ENCODE measurements at places on chromosomes 16 and 17.
A peak's percentile ranks its signal among the peaks of the same experiment; 100 is the strongest.

GRCh38 chr17:80761110-80761871 is 216.7 kb downstream of the RPTOR start:
- DNase-seq, result peak; percentile 77

- no peak for DNase-seq
These were observed 24.0 kb downstream of the GSG1L start for GRCh38 chr16:28039493-28039892.

DNA sequence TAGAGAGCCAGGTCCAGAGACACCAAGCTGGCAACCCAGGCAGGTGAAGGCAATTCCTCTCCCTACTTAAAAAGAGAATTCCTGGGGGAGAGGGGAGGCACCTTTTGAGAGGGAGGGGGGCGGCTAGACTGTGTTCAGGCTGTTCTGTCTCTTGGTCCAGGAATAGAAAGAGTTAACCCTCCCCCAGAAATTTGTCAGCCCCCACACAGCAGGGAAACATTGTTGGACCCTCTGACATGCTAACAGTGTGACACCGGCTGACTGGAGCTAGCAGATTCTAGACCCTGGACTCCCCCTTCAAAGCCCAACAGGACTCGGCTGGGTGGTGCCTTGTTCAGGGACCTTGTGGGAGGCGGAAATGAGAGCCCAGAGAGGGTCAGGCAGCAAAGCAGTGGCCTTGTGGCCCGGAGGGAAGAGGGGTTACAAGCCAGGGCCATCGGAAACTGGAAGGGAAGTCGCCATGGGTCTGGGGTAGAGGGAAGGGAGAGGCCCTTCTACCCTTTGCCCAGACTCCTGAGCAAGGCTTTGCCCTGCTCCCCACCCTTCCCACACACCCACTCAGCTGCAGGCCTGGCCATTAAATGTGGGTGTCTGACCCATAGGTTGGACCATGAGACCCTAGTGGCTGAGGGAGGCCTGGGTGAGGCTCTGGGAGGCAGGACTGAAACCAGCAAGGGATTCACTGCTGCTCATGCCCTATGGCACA is 44.6 kb downstream of the RAI1 start:
- DNase-seq, result no peak

DNA sequence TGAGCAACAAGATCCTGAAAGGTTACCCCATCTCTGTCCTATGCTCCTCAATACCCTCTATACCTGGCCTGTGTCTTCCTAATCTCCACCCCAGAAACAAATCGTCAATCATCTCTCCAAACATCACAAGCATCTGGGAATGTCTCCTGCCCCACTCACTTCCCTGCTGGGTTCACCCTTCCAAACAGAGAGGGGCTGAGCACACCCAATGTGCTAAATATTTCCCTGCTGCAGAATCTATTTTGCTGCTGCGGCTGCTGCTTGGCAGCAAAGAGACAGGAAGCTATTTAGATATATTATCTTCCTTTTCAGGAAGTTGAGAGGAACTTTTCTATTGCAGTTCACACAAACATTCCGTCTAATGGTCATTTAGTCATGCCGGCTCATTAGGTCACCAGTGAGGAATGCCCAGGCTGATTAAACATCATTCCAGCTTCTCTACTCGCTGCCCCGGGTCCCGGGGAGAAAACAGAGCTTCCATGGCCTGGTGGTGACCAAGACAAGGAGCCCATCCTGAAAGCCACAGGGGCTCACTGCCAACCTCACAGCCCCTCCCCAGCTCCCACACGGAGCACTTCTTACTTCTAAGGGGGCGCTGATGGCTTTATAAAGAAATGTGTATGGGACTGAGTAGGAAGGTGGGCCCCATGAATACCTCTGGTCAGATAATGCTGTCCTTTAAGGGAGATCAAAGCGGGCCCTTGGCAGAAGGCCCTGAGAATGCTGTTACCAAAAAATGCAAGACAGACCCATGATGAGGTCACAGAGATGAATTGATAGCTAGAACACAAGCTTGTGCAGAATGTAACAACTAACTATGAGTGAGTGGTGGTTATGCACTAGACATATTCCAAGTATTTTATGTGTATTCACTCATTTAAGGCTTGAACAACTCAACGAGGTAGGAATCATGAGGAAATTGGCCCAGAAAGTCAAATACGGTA is 218.3 kb downstream of the SOX9 start:
- no peak for DNase-seq

DNA sequence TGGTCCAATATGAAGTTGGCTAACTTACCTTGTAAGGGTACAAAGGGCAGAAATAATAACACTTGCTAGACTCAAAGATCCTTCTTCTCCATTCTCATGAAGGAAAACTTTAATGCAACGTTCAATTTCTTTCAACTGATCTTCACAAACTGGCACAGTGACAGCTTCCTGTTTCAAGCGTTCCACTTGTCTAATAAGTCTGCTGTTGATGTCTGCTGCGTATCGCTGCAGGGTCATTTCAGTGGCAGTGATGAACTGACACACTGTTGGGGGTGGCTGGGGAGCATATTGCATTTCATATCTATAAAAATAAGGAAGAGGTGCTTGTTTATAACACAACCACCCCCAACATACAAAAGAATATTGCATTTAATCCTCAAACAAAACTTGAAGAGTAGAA is 33.5 kb upstream of the ARL6IP1 start:
- DNase-seq, result no peak

Data from NCI-H345 (cell line).